Upper lobe of right lung (tissue), 1 donor: ENCODE measurements at places on chromosomes 2 and 18.

- no peak for DNase-seq
These were observed 128.4 kb downstream of the CABLES1 start for GRCh38 chr18:23263551-23264235.

- DNase-seq: no peak
These were observed 164.1 kb downstream of the KLHL29 start for GRCh38 chr2:23549051-23549450.

- DNase-seq: no peak
These were observed 160.9 kb downstream of the ZEB2 start for GRCh38 chr2:144358979-144359541.

GRCh38 chr2:101140978-101141655 lies 10.1 kb downstream of the TBC1D8 start:
- no peak for DNase-seq

DNA sequence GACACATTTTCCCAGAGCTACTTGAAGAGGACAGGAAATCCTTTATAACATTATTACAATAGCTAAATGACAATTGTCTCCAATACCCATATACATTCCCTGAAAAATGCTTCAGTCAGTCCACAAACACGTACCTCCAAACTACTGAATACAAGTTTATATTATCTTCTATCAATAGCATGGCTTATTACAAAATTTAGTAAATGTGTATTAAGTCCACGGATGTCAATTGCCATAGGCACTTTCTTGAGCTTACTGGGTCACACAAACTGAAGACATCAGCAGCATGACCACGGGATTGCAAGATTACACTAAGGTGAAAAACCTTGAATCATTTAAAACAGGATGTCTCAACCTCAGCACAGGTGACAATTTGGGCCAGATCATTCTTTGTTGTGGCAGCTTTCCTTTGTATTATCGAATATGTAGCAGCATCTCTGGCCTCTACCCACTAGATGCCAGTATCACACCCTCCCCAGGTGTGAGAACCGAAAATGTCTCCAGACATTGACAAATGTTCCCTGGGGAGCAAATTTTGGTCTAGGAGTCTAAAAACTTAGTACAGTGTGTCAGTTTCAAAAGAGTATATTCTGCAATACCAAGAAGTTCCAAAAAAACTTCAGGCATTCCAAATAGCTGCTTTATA lies 1.4 kb downstream of the MBD2 start:
- no peak for DNase-seq

DNA sequence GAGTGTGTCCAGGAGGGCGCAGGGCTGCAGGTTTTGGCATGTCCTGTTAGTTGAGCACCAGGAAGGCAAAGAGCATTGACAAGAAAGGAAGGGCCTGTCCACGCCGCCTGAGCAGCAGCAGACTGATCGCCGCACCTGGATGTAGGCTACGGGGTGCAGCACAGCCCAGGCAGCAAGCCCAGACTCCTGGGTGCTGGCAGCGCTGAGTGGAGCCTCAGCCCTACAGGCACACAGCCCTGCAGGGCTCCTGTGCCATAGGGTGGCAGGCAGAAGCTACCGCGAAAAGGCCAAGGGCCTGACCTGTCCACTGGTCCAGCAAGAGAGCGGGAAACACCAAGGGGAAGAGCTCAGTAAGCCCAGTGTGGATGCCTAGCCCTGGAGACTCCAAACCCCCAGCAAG lies 198.0 kb downstream of the HDAC4 start:
- peak; percentile 54 for DNase-seq

- no peak for DNase-seq
These were observed 6.2 kb downstream of the NAB1 start for GRCh38 chr2:190655113-190655512.

DNA sequence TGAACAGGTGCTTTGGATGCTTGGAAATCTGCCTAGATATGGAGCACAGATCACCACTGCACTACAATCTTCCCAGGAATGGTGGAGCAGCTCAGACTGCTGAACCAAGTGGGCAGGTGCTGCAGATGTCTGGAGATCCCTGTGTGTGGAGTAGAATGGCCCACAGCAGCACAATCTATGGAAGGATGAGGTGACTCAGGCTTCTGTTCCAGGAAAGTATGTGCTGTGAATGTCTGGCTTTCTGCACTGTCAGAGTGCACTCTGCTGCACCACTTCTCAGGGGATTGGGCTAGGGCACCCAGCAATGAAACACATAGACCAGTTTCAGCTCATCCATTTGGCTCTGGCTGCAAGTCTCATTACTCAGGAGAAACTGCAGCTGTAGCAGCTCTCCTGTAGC lies 865.4 kb upstream of the NXPH2 start:
- no peak for DNase-seq

GRCh38 chr2:45879406-45879805 lies 227.9 kb downstream of the PRKCE start:
- no peak for DNase-seq

GRCh38 chr2:149768320-149768799 lies 180.8 kb upstream of the MMADHC start:
- DNase-seq: no peak

DNA sequence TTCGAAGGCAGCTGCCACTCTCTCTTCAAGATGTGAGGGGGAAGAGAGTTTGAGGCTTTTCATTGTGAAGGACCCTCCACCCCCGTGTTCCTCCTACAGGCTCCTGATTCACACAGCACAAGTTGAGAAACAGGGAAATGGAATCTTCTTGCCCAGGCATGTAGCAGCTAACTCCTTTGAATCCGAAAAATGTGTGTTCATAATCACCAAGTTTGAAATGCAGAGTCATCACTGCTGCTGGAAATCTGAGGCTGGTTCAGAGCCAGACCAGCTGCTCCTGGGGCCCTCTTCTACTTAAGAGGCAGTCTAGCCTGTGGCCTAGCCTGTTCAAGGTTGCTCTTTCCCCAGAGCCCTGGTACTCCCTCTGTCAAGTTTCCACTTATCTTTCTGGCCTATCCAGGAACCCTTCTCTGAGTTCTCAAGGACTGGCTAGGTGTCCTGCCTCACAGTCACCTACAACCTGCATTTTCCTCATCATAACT lies 166.4 kb downstream of the TMEM247 start:
- no peak for DNase-seq

DNA sequence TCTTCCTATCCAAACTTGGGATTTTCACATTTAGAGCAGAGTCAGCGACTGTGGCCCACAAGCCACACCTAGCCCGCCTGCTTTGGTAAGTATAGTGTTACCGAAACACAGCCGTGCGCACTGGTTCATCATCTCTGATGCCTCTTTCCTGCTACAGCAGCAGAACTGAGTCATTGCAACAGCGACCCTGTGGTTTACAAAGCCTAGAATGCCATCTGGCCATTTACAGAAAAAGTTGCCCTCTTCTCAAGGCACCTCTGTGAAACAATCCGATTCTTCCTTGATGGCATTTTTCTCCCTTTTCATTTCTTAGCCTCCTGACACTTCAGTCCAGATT lies 10.7 kb upstream of the IAH1 start:
- no peak for DNase-seq

DNA sequence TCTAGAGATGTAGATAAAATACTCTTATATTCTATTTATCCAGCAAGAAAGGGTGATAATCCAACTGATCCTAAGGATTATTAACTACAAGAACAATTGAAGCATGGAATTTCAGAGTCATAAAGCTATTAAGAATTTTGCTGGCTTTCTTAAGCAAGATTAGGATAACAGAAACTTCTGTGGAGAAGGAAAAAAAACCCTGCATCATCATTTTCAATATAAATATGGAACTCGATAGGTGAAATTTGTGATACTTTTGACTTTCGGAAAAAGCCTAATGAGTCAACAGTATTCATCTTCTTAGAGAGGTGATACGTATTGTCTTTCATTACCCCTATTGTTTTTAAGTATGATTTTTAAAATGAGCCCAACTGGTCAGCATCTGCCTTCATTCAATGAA lies 593.3 kb downstream of the CPS1 start:
- no peak for DNase-seq

GRCh38 chr2:150292192-150292591 lies 195.3 kb downstream of the RND3 start:
- DNase-seq: no peak

DNA sequence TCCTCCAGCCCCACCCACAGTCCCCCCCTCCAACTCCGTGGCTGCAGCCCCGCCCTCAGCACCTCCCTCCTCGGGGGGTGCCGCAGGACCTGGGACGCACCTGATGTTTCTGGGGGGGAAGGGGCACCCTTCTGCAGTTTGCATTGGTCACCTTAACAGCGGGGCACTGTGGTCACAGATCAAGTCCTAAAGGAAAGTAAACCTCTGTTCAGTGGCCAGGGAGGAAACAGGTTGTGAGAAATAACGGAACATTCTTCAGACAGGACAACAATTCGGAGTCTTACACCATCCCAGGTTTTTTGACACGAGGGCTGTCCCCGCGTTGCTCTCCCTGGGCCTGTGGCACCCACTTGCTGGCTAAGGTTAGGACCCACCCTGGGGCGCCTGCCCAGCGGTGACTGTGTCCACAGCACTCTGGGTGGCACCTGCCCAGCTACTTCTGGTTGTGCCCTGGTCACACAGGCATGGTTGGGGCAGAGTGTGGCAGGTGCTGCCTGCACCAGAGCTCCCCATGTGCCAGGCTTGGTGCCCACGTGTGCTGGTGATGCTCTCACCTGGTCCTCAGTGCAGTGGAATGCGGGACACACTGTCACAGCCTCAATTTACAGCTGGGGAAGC lies 93.5 kb upstream of the OTOS start:
- peak; percentile 66 for DNase-seq

DNA sequence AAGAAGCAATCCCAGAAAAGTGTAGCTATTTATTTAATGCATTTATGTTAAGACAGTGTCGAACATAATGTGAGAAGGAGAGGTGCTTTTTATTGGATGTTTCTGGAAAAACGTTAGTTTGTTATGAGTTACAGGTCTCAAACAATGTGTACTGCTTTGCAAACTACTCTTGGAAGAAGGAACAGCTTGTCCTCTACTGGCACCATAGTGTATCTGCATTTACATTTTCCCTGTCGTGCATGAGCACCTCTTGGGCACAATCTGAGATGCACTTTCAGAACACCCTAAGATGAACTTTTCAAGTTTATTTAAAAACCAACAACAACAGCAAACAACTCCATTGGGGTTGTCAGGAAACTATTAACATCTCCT lies 22.8 kb downstream of the CCNYL1 start:
- no peak for DNase-seq

DNA sequence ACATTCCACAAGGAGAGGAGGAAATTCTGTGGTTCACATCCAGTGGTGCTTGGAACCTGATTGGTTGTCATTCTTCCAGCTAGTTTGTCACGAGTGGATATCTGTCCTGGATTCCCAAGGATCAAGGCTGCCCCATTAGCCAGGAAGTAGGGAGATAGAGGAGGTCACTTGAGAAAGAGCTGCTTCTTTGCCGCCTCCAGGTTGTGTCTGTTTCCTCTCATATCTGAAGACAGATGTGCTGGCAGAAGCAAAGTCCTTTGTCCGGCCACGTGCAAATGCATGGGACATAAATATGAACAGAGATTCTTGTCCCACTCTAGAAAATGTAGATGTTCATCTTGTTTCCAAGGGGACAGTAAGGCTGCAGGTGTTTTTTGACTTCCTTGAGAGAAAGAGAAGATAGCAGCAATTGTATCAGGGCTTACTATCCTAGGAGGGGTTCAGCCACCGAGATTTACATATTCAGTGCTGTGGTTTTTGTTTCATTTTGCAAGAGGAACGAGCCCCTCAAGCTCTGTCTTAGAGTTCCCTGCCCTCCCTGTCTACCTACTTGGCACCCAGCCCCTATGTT lies 174.4 kb downstream of the RPIA start:
- DNase-seq: no peak

GRCh38 chr2:219042157-219042556 lies 841 bp upstream of the CFAP65 start:
- DNase-seq: no peak

DNA sequence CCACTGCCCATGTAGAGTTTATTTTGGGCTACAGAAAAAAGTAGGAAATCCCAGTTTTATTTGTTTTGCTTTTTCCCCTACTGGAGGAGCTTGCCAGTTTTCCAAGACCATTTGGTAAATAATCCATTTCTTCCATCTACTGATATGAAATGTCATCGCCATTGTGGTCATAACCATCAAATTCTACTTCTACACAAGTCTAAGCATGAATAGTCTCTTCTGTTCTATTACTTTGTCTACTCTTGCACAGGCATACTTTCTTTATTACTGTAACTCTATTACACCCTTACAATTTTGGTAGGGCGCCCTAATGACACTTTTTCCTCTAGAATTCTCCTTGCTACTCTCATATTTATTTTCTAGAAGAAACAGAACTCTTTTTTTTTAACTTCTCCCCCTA lies 120.7 kb downstream of the ATAD2B start:
- no peak for DNase-seq

DNA sequence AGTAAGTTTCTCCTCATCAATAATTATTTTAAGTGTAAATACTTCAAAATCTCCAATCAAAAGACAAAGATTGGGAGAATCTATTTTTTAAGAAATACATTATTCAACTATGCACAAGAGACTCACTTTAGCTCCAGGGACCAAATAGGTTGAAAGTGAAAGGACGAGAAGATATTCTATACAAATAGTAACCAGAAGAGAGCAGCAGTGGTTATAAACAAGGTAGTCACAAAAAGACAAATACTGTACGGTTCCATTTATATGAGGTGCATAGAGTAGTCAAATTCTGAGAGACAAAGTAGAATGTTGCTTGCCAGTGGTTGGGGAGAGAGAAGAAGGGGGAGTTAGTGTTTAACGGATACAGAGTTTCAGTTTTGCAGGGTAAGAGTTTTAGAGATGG lies 69.8 kb downstream of the POU3F3 start:
- DNase-seq: no peak

- no peak for DNase-seq
These were observed 350.0 kb downstream of the AKAIN1 start for GRCh38 chr18:4847056-4847455.

- DNase-seq: no peak
These were observed 421 bp upstream of the VAMP5 start for GRCh38 chr2:85583667-85584353.

GRCh38 chr2:214730800-214731407 lies 78.6 kb downstream of the BARD1 start:
- DNase-seq: no peak

- no peak for DNase-seq
These were observed 39.6 kb downstream of the LHCGR start for GRCh38 chr2:48715956-48716355.

GRCh38 chr2:7356909-7357584 lies 439.8 kb downstream of the RNF144A start:
- no peak for DNase-seq

DNA sequence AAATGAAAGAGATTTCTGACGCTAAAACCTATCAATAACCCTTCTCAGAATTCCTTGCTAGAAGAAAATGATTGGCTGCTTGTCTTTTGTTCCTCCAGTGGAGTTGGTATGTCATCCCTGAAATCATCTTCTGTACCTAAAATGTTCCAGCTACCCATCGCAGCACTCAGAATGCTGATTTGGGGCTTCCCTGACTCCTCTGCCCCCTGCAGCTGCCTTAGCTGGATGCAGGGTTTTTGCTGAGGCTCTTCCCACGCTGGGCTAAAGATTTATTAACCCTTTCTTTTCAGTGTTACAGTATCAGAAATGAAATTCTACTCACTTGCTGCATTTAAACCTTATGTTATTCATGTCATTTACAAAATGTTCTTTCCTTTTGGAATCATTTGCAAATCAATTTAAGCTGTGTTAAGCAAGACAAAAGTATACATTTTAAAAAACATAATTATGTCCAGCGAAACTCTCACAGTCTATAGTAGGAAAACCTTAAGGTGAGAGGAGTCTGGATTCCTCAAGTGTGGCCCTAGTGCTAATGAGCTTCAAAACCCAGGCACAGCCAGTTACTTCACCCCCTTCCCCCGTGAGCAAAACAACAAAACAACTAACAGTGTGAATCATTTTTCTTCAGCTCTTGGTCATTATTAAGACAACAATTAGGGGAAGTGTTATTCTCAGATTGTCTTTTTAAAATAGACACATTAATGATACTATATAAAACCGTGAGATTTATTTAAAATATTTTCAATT lies 32.8 kb downstream of the PKP4 start:
- DNase-seq: no peak
